Non-pigmented ciliary epithelial cell (primary cell): ENCODE measurements at places on chromosomes 3 and 15.
A peak's percentile ranks its signal among the peaks of the same experiment; 100 is the strongest.

- peak; percentile 46 for DNase-seq
These were observed 138.5 kb downstream of the NECTIN3 start for GRCh38 chr3:111210003-111210711.

GRCh38 chr3:188695241-188695640 is 476.5 kb upstream of the TPRG1 start:
- no peak for DNase-seq

DNA sequence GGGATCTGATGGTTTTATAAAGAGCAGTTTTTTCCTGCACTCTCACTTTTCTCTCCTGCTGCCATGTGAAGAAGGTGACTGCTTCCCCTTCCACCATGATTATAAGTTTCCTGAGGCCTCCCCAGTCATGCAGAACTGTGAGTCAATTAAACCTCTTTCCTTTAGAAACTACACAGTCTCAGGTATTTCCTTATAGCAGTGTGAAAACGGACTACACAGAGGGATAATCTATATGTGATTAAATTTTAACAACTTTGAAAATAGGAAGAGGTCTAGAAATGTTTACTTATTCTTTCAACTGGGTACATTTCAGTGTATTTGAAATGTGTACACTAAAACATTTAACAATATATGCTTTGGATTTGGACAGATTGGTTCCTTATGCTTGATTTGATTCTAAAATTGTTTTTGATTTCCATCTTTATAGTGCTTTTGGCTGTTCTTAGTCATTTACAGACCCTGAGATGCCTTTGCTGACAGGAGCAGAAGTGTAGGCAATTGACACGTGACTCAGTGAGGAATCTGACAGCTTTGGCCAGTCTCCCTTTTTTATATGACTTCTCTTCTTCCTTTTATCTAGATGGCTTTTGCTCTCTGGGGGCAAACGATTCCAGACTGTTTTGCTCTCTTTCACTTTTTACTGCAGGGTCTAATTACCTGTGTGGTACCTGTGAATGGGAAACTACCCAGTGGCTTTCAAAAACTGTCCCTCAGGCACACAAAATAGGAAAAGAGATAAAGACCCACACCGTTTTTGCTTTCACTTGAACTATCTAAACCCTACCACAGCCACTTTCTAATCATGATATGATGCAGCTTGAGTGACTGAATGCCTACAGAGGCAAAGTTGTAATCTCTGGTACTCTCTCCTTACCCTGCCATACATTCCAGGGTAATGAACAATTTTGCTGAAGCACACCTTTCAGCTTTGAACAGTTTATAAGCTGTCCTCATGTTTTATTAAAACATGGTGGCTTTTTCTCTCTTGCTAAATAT is 422.6 kb downstream of the ROBO1 start:
- DNase-seq = no peak

DNA sequence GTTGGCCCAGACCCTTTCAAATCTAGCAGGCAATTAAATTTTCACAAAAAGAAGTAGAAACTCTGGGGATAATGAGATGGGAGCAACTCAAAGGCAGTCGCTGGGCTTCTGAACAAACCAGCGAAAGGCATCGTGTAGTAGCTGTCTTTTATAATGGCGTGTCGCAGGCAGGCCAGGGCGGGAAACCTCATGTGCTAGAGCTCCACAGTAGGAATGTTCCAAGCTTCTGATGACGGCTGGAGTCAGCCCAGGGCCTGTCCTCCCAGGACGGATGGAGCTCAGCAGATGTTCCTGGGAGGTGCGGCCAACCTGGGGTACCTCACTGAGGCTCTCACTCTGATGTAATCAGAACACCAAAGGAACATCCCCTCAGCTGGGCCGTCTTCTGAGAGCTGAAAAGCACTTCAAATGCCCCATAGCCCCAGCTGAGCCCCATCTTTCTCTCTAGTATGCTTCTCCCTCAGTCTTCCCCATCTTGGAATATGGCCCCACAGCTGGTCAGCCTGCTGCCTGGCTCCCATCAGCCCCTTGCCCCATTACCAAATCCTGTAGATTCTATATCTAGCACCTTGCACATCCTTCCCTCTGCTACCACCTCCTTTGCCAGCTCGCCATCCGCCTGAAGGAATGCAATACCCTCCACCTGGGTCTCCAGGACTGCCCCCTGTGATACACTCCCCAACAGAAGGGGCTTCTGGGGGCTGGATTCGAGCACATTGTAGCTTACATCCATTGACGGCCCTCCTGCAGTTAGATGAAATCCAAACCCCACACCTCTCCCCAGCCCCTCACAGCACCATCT is 54.9 kb upstream of the ATP2B2 start:
- no peak for DNase-seq

DNA sequence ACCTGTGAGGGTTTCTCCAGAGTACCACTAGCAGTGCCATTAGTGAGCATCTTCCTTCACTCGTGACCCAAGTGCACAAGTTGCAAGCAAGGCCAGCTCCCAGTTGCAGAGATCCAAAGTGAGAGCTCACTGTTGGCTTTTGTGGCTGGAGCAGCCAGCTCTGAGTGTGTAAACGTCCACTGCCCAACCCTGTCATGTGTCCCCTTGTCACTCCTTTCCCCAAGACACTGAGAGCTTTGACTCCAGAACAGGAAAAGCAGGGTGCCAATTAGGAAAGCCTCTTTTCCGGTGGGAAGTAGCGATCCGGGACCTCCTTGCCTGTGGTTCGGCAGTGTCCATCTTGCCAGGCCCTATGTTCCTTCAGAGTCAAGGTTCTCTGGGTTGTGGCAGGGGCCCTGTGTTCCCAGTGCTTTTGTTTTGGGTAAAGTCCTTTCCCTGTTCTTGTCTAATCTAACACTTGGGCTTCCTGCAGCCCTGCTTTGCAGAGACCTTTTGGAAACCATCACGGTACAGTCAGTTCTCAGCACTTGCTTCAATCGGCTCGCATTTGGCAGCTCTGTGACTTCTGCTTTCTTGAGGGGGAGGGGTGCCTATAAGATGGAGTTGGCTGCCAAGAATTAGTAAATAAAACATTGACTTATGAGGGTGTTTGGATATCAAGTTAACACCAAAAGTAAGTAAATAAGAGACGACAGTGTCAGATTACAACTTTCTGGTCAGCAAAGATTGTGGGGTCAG is 90.5 kb downstream of the DNASE1L3 start:
- DNase-seq = no peak

DNA sequence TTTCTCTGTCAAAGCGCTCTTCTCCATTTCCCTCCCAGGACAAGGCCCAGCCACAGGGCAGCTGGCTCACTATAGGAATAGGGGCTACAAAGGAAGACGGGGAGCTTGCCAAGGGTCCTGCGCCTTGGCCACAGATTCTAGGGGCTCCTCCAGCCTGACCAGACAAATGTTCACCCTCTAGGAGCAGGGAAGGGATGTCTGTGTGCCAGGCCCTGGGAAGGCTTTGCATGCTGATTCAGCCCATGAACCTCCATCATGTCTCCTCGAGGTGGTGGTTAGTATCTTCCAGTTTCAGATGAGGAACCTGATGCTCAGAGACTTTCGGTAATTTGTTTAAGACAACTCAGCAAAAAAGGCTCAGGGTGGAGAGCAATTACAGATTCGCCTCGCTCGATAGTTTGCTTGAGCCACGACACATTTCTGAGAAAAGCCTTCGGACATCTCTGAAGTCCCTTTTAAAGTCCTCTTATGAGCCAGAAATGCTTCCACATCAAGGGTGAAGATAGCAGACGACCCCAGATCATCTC is 110.0 kb downstream of the XXYLT1 start:
- no peak for DNase-seq

GRCh38 chr15:67969892-67970291 is 84.2 kb upstream of the PIAS1 start:
- DNase-seq = no peak

DNA sequence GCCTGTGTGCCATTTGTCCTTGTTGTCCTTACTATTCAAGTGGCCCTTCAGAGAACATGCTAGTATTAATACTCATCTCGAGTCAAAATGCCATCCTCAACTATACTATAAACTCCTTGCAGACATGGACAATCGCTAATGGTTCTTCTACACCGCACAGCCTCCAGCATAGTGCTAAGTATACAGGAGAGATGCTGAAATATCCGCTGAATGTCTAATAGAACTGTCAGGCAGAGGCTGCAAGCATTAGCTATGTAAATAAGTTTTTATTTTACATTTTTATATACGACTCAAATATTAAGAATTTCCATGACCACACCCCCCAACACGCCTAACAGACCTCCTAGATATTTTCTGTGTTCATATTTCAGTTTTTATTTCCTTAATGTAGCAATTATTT is 39.4 kb downstream of the AAGAB start:
- no peak for DNase-seq

DNA sequence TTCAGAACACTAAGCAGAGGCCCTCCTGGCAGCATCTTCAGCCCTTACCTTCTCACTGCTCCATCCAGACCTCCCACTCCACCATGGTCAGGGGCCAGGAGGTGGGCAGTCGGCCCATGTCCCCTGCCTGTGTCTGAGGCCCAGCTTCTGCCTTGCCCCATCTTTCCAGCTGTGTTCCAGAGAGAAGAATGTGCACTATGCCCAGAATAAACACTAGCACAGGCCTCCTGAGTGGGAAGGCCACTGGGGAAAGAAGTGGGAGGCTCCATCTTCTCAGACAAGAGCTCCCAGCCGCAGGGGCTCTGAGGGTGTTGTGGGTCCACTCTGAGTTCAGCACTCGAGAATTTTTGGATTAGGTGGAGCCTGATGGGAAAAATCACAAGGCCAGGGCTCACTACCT is 44.5 kb downstream of the ADCY5 start:
- no peak for DNase-seq

DNA sequence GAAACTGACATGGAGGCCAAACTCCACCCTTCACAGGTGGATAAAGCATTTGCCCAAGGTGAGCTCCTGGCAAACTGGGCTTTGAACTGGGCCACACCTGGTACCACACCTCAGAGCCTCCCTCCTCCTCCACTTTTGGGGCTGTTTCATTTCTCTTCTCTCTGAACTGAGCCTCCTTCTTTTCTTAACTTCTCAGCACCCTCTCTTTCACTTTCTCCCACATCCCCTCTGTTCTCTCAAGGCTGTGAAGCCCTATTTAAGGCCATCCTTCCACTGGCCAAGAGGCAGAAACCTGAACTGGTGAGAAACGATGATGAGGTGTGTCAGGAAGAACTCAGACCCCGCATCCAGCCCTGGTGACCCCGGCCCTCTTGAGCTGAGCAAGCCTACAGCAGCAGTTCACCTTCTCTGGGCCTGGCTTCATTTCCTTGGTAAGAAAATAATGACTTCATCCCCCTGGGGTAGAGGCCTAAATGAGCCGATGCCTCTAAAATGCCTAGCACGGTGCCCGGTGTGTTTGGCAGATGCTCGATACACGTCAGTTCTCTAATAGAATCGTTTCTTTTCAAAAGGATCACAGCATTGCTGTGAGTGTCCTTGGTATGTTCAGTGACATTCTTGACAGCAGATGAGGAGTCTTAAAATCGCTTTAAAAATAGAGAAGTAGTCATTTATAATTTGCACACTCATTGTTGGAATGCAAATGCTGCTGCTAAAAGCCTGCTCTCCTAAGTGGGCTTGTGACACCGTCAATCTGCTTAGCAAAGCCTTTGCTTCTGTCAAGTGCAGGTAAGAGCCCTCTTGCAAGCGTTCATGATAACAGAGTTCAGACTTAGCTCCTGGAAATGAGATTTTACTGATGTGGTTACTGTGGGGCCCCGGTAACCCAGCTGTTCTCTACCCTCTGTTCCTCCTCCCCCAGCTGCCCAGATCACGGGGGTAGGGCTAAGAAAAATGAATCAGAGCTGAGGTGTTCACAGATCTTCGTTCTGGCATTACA is 97.7 kb upstream of the ATP2B2 start:
- DNase-seq = no peak

GRCh38 chr3:83877910-83878309 is 1080.9 kb upstream of the CADM2 start:
- no peak for DNase-seq

- no peak for DNase-seq
These were observed 244.3 kb downstream of the NTRK3 start for GRCh38 chr15:88012233-88012632.

DNA sequence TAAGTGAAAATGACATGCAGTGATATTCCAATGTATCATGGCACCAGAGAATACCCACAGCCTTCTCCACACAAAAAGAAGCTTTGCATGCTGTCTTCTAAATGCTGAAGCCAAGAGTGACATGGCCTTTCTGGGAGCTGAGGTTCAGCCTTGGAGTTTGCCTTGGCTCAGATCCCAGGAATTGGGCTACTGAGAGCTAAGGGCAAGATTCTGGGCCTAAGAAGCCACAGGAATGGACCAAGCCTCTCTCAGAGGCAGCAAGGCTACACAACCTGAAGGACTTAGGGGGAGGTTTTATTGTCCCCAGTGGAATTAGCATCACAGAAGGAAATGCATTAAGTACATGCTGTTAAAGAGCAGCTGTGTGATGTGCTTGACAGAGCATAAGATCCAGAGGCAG is 1078.5 kb downstream of the TUSC7 start:
- peak; percentile 47 for DNase-seq

- no peak for DNase-seq
These were observed 455.5 kb downstream of the MAGI1 start for GRCh38 chr3:65583188-65583587.

GRCh38 chr3:179460260-179460659 is 9.0 kb upstream of the GNB4 start:
- no peak for DNase-seq

- no peak for DNase-seq
These were observed 301.2 kb downstream of the OXSM start for GRCh38 chr3:26091096-26091495.

- DNase-seq = no peak
These were observed 55.6 kb downstream of the CYP11A1 start for GRCh38 chr15:74311734-74312444.

DNA sequence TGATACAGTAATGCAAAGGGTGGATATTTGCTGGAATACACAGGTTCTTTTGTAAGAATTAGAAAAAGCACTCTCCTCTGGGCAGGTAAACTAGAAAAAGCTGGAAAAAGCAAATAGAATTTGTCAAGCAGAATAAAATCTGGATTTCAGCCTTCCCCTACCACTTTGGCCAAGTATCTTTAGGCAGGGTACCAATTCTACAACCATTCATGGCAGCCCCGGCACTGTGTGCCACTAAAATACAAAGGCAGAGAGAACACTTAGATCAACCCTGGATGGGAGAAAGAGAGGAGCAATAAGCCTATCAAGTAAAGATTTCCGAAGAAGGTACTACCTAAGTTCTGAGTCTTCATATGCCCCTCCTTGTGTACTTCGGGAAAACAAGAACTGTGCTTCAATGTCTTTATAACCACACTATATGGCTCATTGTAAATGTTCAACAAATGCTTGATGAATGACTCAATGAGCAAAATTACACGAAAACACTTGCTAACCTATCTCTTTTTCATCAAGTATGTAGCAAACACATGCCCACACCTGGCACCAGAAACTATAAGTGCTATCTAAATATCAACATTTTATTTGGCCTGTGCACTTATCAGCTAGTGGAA is 20.8 kb downstream of the STAG1 start:
- no peak for DNase-seq

- no peak for DNase-seq
These were observed 8.4 kb upstream of the RTP1 start for GRCh38 chr3:187188931-187189330.

GRCh38 chr15:40155270-40155910 is 5.5 kb upstream of the BUB1B start:
- DNase-seq = no peak
